Activated naive CD8-positive, alpha-beta T cell treated with anti-CD3 and anti-CD28 coated beads, Interleukin-2, amount 50 U/mL, for 24 hours (primary cell): ENCODE measurements at places on chromosomes 4 and X.
A peak's percentile ranks its signal among the peaks of the same experiment; 100 is the strongest.

- DNase-seq: no peak
These were observed 305.5 kb downstream of the FAT4 start for GRCh38 chr4:125620066-125620860.

DNA sequence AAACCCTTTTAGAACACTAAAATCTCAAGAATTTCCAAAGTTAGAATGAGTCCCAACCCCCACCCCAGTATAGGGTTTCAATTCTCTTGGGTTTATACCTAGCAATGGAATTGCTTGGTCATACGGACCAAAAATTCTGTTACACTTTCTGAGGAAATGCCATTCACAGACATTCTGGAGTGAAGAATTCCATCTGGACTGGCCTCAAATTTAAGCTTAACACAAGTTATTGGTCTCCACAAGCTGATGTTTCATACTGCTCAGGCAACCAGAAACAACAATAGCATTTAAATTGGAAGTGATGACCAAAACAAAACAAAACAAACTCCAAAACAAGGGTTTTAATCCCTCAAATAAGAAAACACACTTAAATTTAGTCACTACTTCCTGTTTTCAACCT, 51.1 kb downstream of the GPC4 start:
- no peak for DNase-seq

GRCh38 chr4:125464146-125464545, 149.4 kb downstream of the FAT4 start:
- DNase-seq: no peak

GRCh38 chr4:112370466-112370865, 73.3 kb downstream of the ALPK1 start:
- DNase-seq: no peak

- DNase-seq: no peak
These were observed 50.5 kb upstream of the UGT2B4 start for GRCh38 chr4:69546134-69546765.

DNA sequence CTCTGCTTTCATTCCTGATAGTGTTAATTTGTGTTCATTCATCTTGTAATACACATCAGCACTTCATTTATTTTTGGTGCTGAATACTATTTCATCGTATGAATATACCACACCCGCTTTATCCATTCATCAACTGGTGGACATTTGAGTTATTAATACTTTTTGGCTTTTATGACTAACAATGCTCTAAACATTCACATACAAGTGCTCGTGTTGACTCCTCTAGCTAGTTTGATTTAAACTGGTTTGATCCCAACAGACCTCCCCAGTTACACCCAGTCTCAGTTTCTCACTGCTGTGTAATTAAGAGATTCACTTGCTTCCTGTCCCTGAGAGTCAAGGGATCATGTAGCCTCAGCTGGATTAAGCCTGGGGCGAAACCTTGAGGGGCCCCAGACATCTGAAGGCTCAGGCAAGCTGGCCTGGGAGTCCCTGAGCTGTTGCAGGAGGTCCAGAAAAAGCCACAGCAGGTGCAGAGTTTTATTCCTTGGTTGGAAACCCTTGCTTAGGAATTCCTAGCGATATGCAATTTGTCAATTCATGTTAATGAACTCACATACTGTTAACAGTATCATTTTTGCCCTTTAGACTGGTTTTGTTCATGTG, 52.8 kb upstream of the CLDN24 start:
- no peak for DNase-seq

GRCh38 chrX:104565791-104566680, at the start of gene IL1RAPL2:
IL1RAPL2 (plus strand) TSS chrX:104566199.
- peak; percentile 7 for DNase-seq

DNA sequence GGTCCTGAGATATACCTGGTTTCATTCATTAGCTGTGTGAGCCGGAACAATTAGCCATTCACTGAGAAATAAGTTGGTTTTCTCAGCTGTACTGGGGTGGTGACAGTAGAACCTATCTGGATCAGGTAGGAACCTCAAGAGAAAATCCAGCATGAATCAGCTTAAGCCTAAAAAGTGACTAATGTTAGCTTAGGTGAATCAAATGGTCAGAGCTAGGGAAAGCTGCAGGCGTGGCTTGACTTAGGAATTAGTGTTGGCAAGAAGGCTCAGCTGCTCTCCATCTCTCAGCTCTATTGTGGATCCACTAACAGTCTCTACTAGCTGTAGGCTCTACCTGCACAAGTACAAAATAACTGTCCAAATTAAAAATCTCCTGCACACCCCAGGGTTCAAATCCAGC, 1025.5 kb downstream of the RAB28 start:
- no peak for DNase-seq

GRCh38 chr4:154961263-154961662, 180.2 kb downstream of the RBM46 start:
- no peak for DNase-seq
